ENCODE measurements at places on chromosomes 7 and 10.

- no peak for DNase-seq
Measured at GRCh38 chr7:100472854-100473499, 6.0 kb downstream of the TSC22D4 start.

DNA sequence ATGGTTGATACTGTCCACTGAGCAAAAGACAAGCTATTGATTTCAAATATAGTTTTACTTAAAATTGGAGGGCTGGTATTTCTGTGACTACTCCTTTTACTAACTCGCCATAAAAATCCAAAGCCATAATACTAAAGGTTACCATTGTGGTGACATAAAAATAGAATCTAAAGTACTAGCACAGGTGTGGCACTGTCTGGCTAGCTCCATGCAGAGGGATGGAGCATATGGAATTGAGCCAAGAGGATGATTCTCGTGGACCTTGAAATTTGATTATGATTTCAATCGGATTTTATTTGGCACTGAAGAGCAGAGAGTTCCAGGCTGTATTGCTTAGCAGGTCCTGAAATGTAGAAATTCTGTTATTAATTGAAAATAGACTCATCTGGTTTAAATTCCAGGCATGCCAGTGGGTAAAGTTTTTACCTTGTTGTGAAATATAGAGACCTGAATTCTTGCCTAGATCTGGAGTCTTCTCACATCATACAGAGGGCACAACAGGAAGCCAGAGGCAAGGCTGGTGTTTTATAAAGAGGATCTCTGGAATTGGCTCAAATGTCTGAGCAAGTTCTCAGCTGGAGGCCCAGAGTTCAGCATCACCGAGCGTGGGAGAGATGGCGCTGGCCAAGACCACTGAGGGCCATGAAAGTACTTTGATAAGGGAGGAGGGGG is 29.9 kb upstream of the DLD start:
- DNase-seq = no peak

- DNase-seq = no peak
Measured at GRCh38 chr10:103463499-103463898, 4.8 kb upstream of the CALHM1 start.

DNA sequence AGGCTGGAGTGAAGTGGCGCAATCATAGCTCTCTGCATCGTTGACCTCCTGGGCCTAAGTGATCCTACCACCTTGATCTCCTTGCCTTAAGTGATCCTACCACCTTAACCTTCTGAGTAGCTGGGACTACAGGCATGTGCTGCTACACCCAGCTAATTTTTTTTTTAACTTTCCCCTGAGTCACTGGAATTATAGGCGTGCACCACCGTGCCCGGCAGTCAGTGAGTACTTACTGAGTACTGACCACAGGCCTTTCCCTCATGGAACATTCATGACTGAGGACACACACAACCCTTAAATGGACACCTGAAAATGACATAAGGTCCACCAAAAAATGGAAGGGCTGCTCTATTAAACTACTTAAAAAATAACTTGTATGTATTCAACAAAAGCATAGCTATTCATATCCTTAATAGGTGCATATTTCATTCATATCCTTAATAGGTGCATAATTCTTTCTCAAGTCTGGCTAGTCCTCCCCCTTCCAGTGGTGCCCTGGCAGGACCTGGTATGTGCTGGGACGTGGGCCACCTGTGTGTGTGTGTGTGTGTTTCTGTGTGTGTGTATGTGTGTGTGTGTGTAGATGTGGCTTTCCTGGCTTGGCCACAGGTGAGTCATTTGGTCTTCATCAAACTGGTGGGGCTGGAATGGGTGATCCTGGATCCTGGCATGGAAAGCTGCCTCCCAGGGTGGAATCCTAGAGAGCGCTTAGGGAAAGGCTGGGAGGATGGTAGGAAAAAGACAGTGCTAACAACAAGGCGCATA is 3.5 kb downstream of the FAM180A start:
- DNase-seq = no peak

- DNase-seq = no peak
Measured at GRCh38 chr7:105285118-105285874, 103.4 kb downstream of the SRPK2 start.

- DNase-seq = no peak
Measured at GRCh38 chr10:21625623-21626229, 91.7 kb downstream of the MLLT10 start.

DNA sequence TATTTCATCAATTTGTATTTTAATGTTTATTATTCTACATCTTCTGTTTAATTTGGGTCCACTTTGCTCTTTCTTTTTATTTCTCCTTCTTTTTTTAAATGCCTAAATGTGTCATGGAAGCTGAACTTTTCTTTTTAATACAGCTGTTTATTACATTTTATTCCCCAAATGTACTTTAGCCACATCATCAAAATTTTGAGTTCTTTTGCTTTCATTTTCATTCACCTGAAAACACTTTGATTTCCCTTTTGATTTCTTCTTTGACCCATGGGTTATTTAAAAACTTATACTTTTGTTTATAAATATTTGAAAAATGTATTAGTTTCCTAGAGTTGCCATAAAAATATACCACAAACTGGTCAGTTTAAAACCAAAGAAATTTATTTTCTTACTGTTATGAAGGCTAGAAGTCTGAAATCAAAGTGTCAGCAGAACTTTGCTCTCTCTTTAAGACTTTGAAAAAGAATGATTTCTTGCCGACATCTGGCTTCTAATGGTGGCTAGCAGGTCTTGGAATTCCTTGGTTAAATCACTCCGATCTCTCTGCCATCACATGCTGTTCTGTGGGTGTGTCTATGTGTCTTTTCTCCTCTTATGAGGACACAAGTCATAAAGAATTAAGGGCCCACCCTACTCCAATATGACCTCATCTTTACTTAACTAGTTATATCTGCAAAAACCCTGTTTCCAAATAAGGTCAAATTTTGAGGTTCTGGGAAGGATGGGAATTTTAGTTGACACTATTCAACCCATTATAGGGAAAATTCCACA is 225.5 kb downstream of the ANKRD7 start:
- no peak for DNase-seq

- DNase-seq = no peak
Measured at GRCh38 chr7:26151096-26151495, 902 bp upstream of the NFE2L3 start.

GRCh38 chr7:31735991-31736982 is 49.3 kb downstream of the PPP1R17 start:
- DNase-seq = peak; percentile 32

Data from activated CD4-positive, alpha-beta T cell treated with anti-CD3 and anti-CD28 coated beads, Interleukin-2, amount 50 U/mL, for 16 hours (primary cell).